ENCODE measurements at places on chromosomes 4 and X.

- DNase-seq, result no peak
Observed at GRCh38 chrX:53281963-53282695, 745 bp upstream of the IQSEC2 start.

DNA sequence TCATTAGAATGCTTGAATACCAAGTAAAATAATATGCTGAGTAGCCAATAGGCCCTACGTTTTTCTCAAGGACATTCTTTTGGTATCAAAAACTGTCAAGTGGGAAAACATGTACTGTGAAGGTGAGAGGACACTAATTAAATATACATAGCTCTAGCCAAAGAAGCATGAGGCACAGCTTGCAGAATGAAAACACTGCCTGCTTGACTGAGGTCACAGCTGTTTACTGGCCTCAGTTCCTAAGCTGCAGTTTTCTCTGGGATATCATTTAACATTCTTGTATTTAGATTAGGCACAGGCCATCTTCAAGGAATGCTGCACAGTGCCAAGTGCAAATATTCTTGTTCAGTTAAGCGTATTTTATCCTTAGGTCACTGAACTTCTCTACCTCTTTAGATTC, 78.6 kb downstream of the NAP1L3 start:
- DNase-seq, result no peak

DNA sequence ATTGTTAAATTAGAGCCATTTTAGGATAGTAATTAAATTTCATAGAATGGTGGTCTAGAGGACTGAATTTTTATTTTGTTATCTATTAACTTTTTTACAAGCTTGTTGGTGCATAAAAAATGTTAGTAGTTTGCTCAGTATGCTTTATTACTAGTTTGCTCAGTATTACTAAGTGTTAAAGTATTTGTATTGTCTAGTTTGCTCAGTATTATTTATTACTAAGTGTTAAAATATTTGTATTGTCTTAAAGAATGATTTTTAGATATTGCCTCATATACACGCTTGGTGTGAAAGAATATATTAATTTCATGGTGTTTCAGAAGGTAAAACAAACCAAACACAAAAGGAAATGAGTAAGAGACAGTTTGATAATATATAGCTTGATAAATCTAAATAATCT, 268.4 kb upstream of the MAGEB18 start:
- no peak for DNase-seq

- DNase-seq, result no peak
Observed at GRCh38 chrX:103737696-103738095, 27.0 kb downstream of the TMEM31 start.

GRCh38 chr4:154039435-154040343, 250.8 kb upstream of the SFRP2 start:
- DNase-seq, result no peak

DNA sequence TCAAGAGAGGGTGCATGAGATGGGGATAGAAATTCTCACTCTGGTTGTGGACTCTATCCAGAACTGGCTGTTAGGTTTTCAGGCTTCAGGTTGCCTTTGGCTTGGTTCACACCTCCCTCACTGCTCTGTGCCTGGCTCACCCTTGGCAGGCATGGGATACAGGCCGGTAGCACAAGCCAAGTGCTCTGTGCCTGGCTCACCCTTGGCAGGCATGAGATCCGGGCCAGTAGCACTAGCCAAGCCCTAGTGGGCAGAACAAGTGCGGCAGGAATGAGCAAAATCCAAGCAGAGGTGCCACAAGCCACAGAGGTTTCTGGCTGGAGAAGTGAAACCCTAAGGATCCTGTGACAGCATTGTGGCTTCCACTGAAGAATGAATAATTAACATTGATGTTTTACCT, 1642.3 kb downstream of the C4orf33 start:
- no peak for DNase-seq

- no peak for DNase-seq
Observed at GRCh38 chrX:44314259-44314734, 29.2 kb downstream of the EFHC2 start.

GRCh38 chrX:19579485-19579884, 64.2 kb upstream of the MAP3K15 start:
- no peak for DNase-seq

DNA sequence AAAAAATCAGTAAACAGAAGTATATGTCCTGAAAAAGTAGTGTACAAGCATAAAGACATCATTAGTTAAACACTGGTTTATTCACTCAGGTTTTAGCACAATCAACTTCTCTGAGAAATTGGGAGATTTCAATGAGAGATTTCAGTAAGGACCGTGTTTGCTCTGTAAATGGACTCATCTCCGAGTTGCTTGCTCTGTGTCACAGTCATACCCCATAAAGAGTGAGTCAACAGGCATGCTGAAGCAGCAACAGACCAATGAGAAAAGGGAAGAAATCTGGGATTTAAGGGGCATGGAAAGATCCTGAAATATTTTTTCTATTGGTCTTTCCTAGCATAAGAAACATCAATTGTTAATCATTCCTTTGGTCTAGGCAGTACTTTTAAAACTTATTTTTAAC, 4.7 kb downstream of the GLUD2 start:
- no peak for DNase-seq

GRCh38 chr4:26056406-26056805, 142.4 kb downstream of the SMIM20 start:
- no peak for DNase-seq

DNA sequence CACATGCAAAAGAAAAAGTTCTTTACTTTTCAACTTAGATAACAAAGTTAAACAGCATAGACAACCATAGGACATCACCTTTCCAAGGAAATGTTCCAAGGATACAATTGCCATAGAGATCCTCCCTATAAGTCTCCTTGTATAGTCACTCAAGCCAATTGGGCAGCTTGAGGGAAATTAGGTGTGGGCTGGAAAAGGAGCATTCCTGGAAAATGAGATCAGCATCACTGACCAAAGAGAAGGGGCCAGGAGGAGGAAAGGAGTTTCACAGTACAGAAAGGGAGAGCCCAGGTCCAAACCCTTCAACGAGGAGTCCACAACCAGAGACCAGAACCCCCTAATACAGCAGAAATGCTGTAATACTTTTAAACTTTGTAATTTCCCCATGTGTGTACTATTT, 91.5 kb upstream of the PPARGC1A start:
- no peak for DNase-seq

- no peak for DNase-seq
Observed at GRCh38 chr4:152356428-152357034, 179.4 kb downstream of the FBXW7 start.

- DNase-seq, result no peak
Observed at GRCh38 chr4:110653321-110654253, 30.7 kb upstream of the PITX2 start.

- DNase-seq, result no peak
Observed at GRCh38 chr4:43987331-43987944, 461.2 kb downstream of the KCTD8 start.

DNA sequence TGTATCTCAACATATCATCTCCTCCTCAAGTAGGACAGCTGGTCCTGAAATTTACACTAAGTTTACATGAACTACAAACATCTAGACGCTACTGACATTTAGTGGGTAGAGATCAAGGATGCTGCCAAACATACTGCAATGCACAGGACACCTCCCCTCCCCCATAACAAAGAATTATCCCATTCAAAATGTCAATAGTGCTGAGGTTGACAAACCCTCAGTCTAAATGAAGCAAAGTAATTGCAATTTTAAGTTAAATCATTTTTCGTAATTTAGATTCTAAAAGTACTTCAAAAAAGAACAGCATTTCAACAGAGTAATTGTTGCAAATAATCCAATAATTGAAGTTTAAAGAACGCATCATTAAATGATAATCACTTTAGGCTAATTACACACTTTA, 1.2 kb downstream of the PRMT9 start:
- DNase-seq, result no peak

DNA sequence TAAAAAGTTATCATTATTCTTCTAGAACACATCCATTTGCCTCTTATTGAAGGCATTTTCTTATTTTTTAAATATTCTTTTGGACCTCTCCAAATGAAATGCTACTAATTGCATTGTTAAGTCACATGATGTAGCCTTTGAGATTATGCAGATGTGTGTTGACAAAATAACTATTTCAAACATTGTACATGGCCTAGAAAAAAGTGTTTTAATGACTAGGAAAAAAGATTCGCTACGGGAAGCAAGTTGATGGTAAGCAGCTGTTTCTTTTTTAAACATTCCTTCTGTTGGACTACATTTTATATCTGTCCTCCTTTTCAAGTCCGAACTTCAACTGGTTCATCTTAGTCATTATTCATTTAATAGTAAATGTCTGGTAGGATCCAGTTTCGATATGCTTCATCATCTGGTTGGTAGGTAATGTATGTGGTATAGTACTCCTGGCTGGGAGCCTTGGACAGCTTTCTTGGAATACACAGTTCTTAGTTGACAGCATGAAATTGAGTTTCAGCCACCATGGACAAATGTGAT, 34.3 kb upstream of the GUCY1A1 start:
- DNase-seq, result no peak

- DNase-seq, result no peak
Observed at GRCh38 chrX:153726286-153727122, 1.8 kb downstream of the ABCD1 start.

DNA sequence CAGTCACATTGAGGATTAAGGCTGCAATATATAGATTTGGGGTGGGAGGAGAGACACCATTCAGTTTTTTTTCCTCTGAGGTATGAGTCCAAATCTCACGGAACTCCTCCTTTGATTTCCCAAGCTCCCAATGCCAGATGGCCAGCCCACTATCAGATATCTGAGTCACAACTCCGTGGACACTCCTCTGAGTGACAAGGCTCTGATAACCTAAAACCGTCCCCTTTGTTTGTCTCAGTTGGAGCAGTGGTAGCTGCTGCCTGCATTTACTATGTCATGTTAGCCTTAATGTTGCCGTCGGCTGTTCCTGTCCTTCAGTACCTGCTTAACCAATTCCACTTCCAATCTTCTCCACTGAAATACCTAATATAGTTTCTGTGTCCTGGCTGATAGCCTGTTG, 107.3 kb downstream of the DTHD1 start:
- no peak for DNase-seq

DNA sequence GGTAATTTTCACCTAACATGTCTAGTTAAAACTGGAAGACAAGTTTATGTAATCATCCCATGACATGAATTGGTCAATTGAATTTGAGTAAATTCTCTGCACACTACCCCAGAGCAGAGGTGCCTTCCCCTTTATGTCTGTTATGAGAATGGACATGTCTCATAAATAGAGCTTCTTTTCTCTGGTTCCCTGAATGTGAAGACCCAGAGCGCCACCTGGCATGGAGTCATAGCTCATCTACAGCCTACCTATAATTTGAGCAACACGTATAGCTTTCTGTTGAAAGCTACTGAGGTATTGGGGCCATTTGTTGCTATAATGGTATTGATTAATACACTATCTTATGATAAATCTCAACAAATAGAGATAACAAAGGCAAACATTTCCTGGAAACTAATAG, 626.5 kb upstream of the GALNTL6 start:
- no peak for DNase-seq

DNA sequence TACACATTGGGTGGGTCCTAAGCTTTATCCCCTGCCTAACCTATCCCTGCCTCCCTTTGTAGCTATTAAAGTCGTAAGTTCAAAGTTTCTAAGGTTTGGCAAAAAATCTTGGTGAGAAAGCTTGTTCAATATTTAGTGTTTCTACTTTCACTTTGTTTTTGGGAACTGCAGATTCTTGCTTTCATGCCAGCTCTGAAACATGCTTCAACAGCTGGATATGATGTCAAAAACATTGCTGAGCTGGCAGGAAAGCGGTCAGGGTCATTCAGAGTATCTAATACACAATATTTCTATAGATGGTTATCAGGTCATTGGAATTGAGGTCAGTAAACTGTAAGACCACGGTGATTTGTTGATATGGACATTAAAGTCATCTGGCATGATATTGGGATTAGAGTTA, 19.7 kb downstream of the CENPI start:
- no peak for DNase-seq

GRCh38 chr4:156420623-156421022, 467.0 kb upstream of the CTSO start:
- DNase-seq, result no peak

GRCh38 chr4:170610434-170610833, 520.7 kb upstream of the AADAT start:
- no peak for DNase-seq

GRCh38 chr4:78612398-78613178, 61.0 kb downstream of the ANXA3 start:
- DNase-seq, result no peak

DNA sequence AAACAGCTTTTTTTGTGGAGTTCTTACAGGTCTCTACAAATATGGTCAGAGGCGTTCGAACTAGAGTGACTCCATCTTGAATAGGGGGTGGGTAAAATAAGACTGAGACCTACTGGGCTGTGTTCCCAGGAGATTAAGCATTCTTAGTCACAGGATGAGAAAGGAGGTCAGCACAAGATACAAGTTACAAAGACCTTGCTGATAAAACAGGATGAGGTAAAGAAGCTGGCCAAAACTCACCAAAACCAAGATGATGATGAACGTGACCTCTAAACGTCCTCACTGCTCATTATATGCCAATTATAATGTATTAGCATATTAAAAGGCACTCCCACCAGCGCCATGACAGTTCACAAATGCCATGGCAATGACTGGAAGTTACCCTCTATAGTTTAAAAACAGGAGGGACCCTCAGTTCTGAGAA, 42.8 kb upstream of the SPP1 start:
- no peak for DNase-seq

DNA sequence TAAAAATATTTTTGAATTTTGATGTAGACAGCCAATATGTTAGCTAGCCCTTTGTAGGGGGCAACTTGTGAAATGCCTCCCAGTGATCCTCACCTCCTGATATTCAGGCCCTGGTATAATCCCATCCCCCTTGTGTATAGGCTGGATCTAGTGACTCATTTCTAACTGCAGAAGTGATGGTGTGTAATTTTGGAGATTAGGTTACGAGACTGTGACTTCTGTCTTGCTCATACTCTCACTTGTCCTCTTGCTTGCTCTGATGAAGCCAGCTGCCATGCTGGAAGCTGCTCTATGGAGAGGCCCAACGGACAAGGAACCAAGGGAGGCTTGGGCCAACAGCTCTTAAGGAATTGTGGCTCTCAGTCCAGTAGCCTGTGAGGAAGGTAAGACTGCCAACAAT, 61.7 kb downstream of the GPR82 start:
- no peak for DNase-seq

- DNase-seq, result no peak
Observed at GRCh38 chrX:103360092-103360491, 3.8 kb downstream of the TCEAL9 start.

All from brain pericyte (primary cell).